HT1080 (cell line): ENCODE measurements at places on chromosomes 7 and 10.

DNA sequence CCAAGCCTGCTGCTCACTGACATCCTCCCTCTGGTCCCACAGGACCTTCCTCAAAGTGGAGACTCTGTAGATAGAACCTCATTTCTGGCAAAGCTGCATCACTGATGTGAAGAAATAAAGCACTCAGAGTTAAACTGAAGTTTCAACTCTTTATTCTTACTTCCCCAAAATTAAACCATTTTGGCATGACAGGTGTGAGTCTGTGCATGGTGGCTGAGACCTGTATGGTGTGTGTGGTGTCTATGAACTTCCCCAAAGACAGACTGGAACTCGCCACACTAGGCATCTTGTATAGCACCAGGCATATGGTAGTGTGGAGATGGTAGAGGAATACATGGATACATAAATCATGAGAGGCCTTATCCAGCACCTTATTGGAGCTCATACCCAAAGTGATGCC, 6.6 kb upstream of the WDFY4 start:
- DNase-seq = no peak

DNA sequence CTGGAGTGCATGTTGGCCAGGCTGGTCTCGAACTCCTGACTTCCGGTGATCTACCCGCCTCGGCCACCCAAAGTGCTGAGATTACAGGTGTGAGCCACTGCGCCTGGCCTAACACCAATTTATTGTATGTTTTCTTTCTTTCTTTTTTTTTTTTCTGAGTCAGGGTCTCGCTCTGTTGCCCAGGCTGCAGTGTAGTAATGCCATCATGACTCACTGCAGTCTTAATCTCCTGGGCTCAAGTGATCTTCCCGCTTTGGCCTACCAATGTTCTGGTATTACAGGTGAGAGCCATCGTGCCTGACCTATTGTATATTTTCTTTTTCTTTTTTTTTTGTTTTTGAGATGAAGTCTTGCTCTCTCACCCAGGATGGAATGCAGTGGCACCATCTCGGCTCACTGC, 33.8 kb upstream of the UBE2H start:
- DNase-seq = no peak

DNA sequence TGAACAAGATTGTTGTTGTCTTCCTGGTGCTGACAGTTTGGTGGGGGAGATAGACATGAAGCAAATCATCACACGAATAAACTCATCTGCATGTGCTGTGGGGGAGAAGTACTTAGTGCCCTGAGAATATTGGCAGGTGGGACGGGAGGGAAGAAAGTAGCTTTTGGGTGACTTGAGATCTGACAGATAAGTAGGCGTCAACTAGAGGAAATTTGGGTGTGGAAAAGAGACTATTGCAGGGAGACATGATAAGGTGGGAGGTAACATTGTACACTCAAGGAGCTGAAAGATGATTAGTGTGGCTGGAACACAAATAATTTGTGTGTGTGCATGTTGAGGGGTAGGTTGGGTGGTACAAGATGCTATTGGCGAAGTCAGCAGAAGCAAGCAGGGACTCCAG, 30.1 kb downstream of the CNNM2 start:
- no peak for DNase-seq

- no peak for DNase-seq
Observed at GRCh38 chr10:116910910-116911309, 61.6 kb downstream of the ENO4 start.

DNA sequence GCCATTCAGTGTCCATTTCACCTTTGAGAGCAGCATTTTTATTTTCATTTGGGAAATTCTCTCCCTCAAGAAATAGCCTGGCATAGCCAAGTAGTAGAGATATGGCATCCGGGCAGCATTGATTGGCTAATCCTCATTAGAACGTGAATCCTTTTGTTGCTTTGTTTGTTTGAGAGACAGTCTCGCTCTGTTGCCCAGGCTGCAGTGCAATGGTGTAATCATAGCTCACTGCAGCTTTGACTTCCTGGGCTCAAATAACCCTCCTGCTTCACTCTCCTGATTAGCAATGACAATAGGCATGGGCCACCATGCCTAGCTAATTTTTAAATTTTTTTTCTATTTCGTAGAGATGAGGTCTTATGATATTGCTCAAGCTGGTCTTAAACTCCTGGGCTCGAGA, 1174.9 kb upstream of the AUTS2 start:
- no peak for DNase-seq

DNA sequence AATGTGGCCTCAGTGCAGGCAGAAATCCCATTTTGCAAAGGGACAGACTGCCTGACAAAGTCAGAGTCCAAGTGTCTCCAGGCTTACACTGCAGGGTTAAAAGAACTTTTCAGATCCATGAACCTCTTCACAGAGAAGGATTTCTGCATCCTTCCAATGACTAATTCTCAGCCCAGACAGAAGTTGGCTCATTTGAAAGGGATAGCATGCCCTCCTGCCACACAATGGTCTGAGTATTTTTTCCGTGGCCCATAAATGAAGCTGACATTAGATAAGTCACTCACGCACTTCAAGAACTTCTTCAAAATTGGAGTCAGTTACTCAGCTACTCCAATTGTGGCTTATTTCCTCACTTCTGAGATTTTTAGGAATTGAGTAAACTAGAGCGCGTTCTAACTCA, 170.2 kb downstream of the PLXNA4 start:
- no peak for DNase-seq
